ENCODE measurements at places on chromosomes 5 and 9.

- no peak for DNase-seq
Observed at GRCh38 chr5:136133922-136134379, 1.3 kb downstream of the SMAD5 start.

GRCh38 chr5:132886064-132886823, 12.8 kb downstream of the LEAP2 start:
- no peak for DNase-seq

GRCh38 chr5:25095261-25095660, 450.5 kb upstream of the CDH10 start:
- no peak for DNase-seq

GRCh38 chr5:59645380-59645779, 248.1 kb downstream of the PDE4D start:
- no peak for DNase-seq

- DNase-seq: no peak
Observed at GRCh38 chr9:130670644-130671043, 6.2 kb downstream of the PRDM12 start.

DNA sequence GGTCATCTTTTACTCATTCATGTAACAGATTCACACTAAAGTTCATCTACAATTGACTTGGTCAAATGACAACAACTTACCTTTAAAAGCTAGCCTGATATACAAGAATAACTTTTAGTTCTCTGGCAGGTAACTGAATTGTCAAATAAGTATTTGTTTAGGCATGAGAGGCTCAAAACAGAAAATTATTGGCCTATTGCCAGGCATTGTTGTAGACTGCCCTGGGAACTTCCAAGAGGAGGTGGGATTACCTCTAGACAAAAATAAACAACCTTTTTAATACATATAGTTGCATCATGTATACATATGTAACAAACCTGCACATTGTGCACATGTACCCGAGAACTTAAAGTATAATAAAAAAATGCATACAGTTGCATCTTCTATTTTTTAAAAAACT, 18.2 kb upstream of the SLCO4C1 start:
- DNase-seq: no peak

DNA sequence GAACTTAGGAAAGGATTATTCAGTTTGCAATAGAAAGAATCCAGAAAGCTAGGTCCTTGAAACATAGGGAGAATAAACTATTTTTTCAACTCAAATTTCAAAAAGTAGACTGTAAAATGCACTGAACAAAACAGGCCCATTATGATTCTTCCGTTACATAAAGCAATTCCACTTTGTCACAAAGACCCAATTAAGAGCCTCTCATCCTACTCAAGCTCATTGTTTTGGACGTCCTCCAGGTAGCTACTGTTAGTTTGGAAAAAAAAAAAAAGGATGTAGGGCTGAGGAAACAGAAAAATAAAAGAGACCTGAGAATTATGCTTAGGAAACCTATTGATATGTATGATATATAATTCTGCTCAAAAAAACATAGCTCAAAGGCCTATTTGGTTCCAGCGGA, 74.0 kb downstream of the DIRAS2 start:
- no peak for DNase-seq

DNA sequence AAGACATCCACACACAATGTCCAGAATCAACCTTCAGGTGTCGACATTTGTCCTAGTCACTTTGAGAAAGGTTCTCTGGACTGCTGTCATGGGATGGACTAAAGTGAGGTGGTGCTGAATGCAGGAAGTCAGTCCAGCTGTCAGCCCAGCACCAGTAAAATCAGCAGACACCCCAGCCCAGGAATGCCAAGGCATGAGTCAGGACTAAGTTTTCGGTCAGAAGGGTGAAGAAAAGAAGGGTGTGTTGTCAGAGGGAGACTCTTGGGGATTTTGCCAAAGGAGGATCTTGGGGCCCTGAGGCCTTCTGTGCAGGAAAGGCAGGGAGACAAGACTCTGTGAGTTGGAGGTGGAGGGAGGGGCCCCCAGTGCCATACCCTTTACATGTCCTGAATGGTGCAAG, 69.0 kb upstream of the XPA start:
- peak; percentile 98 for DNase-seq

GRCh38 chr9:126299706-126300276, 26.8 kb upstream of the MVB12B start:
- DNase-seq: no peak

DNA sequence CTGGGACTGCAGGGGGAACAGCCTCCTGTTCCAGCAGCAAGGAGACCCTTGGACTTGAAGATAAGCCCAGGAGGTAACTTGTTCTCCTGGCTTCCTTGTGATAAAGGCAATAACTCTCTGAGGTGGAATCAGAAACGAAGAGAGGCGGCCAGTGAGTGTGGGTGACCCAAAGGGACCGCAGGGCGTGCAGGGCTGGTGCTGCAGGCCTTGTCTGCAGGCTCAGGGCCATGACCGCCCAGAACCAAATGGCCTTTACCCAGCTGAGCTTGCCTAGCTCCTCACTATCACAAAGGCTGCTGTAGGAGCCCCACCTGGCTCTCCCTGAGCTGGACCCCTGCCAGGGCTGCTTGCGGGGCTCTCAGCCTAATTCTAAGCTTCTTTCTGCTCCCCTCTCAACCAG, 72.5 kb downstream of the NDFIP1 start:
- no peak for DNase-seq

GRCh38 chr9:10875752-10876151, 262.9 kb upstream of the PTPRD start:
- DNase-seq: no peak

DNA sequence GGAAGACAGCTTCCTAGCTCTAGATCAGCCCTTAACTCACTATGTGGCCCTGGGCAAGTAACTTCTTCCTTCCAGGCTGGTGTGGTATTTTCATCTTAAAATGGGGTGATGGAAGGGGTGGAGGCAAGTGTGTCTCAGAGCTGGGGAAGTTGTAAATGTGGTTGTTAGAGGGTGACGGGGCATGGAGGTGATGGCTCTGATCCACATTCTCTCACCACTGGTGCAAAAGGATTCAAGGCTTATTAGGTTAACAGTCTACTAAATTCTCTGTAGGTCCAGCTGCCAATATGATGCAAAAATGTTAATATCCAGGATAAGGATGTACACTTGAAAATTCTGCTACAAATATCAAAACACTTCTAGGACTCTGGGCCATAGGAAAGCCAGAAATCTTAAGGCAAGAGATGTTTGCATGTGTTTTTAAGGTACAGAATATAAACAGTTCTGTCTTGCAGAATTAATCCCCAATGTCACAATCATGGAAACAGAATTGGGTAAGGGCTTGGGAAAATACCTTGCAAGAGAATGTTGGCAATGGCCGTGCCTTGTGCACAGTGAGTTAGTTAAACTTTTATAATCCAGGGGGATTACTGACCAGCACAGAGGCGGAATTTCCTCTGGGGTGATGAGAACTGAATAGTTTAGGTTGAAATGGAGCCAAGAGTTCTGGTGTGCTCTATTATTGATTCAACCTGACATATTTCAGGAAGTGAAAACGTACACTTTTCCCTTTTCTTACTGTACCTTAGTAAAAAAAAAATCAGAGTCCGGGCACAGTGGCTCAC, 19.8 kb downstream of the TNFSF15 start:
- no peak for DNase-seq

- DNase-seq: no peak
Observed at GRCh38 chr5:100131161-100131560, 404.0 kb upstream of the FAM174A start.

DNA sequence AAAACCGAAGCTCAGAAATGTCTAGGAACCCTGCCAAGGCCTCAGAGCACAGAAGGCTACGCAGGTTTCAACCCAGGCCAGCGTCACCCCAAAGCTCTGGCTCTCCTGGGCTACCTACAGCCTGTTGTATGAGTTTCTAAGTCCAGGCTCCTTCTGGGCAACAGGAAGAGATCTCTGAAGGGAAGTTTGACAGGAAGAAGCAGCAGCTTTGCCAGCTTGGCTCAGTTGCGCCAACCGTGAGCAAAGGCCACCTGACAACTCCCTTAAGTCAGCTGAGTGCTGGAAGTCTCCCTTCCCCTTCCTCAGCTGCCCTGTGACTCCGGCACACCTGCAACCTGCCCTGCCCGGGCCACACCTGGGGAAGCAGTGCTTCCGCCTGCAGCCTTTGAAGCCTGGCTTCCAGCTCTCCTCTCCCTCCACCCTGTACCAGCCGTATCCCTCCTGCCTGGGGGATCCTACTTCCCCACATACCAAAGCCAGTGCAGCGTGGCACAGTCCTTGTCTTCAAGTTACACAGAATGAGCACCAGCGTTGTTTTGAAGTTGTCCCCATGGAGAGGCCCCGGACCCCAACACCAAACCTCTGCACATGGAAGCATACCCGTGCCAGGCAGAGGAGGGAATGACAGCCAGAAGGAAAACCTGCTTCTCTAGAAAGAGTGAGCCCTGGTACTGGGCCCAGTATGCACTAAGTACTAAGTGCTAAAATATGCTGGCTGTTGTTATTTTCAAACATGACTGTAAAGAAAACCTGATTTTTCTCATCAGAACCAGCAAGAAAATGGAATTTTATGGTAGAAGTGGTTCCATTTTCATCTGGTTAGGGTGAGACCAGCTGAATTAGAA, 36.5 kb downstream of the SHB start:
- DNase-seq: no peak

DNA sequence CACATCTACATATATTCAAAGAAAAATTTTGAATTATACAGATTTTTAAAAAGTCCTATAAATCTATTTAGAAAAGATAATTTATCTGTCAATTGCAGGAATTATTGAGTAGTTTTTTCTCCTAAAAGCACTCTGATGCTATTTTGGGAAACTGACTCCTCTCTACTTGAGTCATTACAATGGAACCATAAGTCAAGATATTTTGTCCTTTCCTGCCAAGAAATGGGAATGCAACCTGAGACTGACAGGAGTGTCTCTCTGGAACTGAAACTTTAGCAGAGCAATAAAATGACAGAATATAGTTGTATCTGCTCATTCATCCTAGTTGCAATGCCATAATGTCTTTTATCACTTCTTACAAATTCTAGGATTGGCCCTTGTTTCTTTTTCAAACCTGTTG, 48.6 kb downstream of the CARTPT start:
- DNase-seq: no peak

- DNase-seq: no peak
Observed at GRCh38 chr9:91599564-91599963, 175.9 kb upstream of the NFIL3 start.

GRCh38 chr5:68137511-68138140, 77.9 kb upstream of the PIK3R1 start:
- DNase-seq: peak; percentile 42

- DNase-seq: peak; percentile 26
Observed at GRCh38 chr9:112890106-112891081, at the start of gene SLC46A2. TSS of gene SLC46A2 (minus strand) at chr9:112890876. CDS start at chr9:112890681, 195 bp downstream.

DNA sequence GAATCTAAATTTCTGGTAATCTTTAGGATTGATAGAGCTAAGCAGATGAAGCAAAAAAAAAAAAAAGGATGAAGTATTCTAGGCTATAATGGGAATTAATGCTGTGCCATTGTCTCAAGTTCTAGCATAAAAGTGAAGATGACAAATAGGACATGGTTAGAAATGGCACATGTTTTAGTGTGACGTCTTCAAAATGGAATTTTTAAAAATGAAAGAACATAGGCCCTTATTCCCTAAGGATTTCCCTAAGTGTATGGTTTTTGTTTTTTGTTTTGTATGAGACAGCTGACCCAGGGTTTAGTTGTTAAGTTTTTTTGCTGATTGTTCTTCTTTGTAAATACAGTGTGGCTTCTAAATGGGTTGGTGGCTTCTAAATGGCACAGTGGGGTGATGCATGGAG, 7.1 kb downstream of the TLE4 start:
- DNase-seq: peak; percentile 67

- no peak for DNase-seq
Observed at GRCh38 chr5:114702136-114702535, 340.3 kb downstream of the KCNN2 start.

DNA sequence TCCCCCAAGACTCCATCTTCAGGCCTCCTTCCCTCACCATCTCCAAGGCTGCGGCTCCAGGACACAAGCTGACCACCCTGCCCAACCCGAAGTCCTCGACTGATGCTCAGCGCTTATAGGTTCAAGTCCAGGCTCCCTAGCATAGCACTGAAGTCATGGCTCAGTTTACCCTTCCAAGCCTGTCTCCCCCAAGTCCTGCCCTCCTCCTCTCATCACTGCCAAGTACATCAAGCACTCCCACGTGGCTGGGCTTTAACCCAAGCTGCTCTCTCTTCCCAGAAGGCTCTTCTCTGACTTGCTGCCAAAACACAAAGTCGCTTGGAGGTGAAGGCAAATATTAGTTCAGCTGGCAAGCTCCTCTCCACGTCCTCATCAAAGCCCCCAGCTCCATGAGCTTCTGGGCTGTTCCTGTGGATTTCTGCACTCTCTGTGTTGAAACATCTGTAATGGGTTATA, 22.1 kb upstream of the MARCHF6 start:
- peak; percentile 50 for DNase-seq

DNA sequence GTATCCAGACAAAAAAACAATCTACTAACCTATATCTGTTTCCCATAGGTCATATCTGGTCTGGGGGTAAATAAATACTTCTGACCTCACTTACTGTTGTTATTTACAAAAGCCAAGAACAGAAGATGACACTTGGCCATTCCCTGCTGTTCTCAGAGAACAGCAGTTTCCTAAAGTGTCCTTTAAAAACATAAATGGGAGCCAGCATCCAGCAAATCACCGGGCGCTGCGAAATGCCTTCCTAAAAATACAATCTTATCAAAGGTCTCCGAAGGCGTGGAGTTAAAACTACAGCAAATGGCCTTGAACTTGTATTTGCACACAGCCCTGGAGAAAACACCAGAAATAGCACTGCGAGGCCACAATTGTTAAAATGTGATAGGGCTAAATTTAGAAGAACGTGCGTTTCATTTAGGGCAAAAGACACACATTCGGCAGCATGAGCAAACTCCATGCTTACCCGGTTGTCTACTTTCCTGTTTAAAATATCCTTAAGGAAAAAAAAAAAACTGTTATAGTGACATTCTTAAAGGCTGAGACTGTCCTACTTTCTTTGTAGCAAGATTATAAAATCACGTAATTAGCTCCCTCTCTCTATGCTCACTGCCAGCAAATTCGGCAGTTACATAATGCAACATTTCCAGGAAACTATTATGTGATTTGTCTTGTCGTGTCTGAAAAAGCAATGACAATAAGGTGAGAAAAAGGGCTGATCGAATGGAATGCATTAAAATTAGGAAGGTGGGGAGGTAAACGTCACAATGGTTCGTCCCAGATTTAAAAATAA, 1.5 kb downstream of the NFIL3 start:
- peak; percentile 50 for DNase-seq

- DNase-seq: no peak
Observed at GRCh38 chr5:117160391-117160790, 585.8 kb upstream of the SEMA6A start.

GRCh38 chr5:124132843-124133242, 613.6 kb downstream of the ZNF608 start:
- DNase-seq: no peak

GRCh38 chr5:115522832-115523403, 21.7 kb downstream of the FEM1C start:
- no peak for DNase-seq

- peak; percentile 88 for DNase-seq
Observed at GRCh38 chr9:127159325-127159801, 36.9 kb upstream of the ANGPTL2 start.

GRCh38 chr5:14153932-14154731, 11.0 kb downstream of the TRIO start:
- peak; percentile 90 for DNase-seq
